Astrocyte of the cerebellum (primary cell): ENCODE measurements at places on chromosomes 1 and 21.

DNA sequence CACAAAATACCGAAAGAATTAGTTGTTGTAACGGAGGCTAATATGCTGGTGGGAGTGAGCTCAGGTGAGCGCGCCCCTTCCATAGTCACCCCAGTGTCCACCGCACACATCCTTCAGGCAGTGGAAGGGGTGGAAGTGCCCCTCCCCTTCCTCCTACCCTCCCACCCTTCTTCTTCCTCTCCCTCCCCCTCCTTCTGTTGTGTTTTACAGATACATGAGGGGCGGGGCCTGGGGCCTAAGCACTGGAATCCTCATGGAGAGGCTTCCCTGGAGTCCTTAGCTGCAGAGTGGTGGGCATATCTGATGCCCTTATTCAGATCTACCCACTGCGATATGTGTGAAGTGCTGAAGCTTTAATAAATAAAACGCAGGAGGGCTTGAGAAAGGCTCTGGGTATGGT is 10.3 kb upstream of the ADARB1 start:
- DNase-seq, result no peak

DNA sequence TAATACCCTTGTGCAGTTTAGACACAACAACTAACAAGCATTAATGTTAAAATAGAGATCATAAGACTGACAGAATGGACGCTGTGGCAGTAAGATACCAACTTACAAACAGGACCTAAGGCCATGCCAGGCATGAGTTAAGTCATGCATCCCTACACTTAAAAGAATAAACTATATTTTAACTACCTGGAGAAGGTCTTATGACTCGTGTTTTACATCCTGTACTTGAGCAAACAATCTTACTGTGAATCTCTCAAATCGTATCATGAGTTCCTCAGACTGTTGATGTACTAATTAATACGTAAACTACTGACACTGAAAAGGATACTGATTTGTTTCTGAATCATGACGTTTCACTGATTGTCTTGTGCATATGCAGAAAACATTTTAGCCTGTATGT is 2.0 kb upstream of the RSPH1 start:
- no peak for DNase-seq

- no peak for DNase-seq
Measured at GRCh38 chr1:213564215-213564659, 423.5 kb upstream of the PROX1 start.

DNA sequence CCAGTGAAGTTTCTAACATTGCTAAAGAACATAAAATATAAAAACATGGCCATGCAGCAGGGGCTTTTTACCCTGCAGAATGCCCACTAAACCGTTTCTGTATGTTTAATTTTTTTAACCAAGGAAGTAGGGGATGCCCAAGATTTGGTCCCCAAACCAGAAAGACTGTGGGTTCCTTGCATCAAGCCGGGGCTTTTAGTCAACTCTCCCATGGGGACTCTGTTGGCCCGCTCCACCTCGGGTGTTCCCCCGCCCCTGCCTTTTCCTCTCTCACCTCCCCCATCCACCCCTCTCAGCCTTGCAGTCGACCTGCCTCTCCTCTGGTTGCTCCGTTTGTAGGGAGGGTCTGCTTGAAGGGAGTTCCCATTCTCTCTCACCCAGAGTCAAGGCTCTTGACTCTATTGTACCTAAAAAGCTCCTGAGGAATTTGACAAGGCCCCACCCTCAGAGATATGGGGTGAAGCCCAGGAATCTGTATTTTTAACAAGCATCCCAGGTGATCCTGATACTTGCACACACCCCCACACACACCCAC is 117.5 kb downstream of the TOMM20 start:
- DNase-seq, result no peak

DNA sequence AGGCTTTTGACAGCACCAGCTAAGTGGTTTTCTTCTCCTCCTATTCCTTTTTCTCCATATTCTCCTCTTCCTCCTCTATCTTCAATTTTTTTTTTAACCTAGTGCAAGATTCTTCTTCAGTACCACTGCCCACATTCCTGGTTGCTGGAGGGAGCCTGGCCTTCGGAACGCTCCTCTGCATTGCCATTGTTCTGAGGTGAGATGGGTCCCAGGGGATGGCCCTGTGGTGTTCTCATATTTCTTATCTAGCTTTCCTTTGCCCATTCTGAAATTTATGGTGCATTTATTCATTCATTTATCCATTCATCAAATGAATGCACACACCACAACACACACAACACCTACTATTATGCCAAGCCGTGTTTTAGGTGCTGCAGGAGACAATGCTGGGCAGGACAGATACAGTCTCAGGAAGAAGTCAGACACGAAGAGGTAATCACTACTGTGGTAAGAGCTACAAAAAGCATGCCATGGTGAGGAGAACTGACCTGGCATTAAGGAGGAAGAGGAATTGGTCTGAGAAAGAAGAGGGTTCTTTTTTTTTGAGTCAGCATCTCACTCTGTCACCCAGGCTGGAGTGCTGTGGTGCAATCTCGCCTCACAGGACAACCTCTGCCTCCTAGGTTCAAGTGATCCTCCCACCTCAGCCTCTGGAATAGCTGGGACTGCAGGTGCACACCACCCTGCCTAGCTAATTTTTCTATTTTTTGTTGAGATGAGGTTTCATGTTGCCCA is 47.5 kb upstream of the TDRD10 start:
- no peak for DNase-seq

- DNase-seq, result no peak
Measured at GRCh38 chr1:114745291-114745690, 12.5 kb downstream of the CSDE1 start.
